ENCODE measurements at places on chromosomes 4 and X.

- no peak for DNase-seq
These were observed 10.2 kb upstream of the ZNF718 start for GRCh38 chr4:114149-114548.

- DNase-seq, result peak; percentile 5
These were observed 80.6 kb downstream of the PBDC1 start for GRCh38 chrX:76253432-76253831.

- no peak for DNase-seq
These were observed 110.3 kb downstream of the PRKX start for GRCh38 chrX:3603026-3603661.

- no peak for DNase-seq
These were observed 23.2 kb downstream of the SMIM43 start for GRCh38 chr4:121741751-121742150.

- DNase-seq, result no peak
These were observed 39.5 kb downstream of the PCYT1B start for GRCh38 chrX:24607616-24608015.

DNA sequence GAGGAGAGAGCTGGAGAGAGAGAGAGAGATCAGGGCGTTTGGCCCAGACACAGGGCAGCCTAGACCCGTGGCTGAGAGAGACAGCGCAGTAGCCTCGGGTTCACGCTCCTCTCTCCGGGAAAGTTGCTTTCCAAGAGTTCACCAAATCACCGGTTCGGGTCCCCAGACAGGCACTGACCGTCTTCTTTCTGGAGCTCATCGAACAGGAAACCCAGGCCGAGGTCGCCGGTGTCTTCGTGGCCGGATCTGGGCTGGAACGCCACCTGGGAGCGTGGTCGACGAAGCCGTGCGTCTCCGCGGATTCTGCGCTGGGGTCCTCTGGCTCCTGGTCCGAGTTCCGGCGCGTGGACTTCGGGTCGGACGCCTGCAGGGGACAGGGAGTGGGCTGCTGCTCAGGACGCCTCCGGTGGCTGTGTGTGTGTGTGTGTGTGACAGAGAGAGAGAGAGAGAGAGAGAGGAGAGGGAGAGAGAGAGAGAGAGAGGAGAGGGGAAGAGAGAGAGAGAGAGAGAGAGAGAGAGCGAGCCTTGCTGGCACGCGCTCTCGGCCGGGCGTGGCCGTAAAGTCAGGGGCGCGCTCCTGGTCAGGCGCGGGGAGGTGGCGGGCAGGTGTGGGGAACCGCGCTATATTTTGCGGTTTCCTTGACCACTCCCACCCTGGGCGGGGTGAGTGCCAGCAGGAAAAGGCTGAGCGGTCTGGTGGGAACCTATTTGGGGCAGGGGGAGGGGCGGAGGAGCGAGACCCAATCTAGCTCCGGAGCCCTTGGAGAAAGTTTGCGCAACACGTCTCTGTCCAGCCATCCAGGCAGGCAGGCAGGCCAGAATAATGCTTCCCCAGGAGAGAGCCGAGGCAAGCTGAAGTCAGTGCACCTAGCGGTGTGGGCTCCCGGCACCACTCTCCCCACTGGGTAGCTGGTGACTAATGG lies 62.1 kb downstream of the RHOXF2B start:
- DNase-seq, result no peak
